Stimulated activated CD8-positive, alpha-beta memory T cell treated with anti-CD3 and anti-CD28 coated beads, Interleukin-7, amount 100 ng/mL, for 4 hours (primary cell): ENCODE measurements at places on chromosomes 16 and 17.

DNA sequence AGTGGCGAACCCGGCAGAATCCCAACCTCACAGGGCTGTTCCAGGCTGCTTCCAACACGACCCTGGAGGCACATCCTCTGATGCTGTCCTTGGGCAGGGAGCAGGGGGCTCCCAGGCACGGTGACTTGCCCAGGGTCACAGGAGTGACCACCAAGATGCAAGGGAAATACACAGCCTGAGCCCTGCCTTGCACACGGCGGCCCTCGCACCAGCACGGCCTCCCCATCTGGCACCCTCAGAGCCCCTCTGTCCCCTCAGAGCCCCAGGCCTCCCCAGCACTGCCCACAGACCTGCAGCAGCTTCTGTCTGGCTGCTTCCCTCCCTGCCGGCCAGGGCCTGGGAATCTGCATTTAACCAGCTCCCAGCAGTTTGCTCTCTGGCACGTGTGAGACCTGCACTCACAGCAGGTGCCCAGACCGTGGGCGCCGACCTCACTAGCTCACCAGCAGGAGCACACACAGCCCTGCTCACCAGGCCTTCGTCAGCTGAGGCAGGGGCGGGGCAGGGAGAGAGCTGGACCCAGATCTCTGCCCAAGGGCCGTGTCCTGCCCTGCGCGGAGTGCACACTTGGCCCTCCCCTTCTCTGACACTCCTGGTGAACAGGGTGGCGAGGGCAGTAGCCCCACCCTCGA lies 29.7 kb upstream of the ZC3H18 start:
- DNase-seq = no peak

- no peak for DNase-seq
These were observed 49.2 kb downstream of the NXPH3 start for GRCh38 chr17:49624896-49625295.

DNA sequence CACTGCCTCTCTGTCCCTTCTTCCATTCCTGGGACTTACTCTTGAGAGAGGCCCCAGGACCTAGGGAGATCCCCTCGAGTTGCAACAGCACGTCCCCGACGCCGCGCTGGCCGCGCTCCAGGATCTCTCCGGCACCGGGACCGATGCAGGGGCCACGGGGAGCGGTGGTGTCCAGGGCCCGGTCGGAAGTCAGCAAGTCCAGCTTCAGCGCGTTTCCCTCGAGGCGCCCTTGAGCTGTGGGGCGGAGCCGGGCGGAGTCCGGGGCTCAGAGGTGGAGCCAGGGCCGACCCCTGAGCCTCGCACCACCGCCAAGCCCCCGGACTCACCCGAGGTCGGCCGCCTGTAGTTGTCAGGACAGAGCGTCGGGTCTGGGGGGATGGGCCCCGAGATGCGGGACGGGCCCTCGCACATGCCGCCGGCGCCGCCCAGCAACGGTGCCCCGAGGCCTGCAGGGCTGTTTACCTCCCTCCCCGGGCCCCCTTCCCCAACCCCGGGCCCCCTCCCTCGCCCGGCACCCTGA lies 458 bp downstream of the ENKD1 start:
- DNase-seq = no peak

DNA sequence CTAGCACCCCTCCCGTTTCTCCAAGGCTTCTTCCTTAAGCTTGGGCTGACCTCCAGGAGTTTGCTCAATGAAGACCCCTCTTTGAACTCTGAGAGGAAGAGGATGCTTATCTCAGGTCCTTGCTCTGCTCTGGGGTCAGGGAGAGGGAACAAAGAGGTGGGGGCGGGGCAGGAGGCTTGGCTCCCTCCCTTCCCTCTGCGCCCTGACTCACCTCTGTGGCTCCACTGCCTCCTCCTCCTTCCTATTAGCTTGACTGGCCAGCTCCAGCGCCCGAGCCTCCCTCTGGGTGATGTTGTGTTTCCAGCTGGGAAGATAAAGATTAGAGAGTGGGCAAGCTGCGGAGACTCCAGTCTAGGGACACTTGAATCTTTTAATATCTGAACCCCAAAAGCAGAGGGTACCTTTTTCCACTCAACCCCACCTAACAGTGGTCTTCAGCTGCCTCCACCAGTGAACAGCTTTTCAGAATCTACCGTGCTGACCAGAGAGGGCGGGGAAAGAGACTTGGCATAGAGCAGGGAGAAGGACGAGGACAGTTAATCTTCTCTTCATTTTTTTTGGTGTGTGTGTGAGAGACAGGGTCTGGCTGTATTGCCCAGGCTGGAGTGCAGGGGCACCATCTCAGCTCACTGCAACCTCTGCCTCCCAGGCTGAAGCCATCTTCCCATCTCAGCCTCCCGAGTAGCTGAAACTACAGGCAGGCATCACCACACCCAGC lies 6.7 kb downstream of the GIP start:
- DNase-seq = no peak
